ENCODE measurements at places on chromosomes 11 and 22. TPM values are rescaled to one million over a fixed set of nuclear protein-coding genes. Genes with fewer than 3 reads are reported as not detected.

DNA sequence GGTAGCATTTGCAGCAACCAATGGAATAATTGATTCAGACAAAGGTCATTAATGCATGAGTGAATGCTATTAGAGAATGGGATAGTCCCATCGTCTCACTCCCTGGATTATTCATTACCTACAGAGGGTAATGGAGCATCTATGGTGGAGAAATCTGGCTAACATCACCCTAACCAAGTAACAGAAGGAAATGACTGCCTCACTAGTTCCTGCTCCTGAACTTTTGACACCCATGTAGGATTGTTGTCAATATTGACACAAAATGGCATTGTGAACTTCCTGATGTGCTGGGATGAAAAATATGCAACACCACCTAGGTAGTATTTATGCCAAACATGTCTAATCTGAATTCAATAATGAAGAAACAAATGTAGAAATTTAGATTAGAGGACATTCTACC, 44.0 kb upstream of the KIRREL3 start:
- H3K27ac ChIP-seq, result no peak overlapping the region
- H3K4me1 ChIP-seq, result no peaks in the 10 kb centered on the region
- H3K36me3 ChIP-seq, result no peaks in the 10 kb centered on the region
- no peaks in the 10 kb centered on the region for H3K27me3 ChIP-seq
- DNase-seq, result no peak

DNA sequence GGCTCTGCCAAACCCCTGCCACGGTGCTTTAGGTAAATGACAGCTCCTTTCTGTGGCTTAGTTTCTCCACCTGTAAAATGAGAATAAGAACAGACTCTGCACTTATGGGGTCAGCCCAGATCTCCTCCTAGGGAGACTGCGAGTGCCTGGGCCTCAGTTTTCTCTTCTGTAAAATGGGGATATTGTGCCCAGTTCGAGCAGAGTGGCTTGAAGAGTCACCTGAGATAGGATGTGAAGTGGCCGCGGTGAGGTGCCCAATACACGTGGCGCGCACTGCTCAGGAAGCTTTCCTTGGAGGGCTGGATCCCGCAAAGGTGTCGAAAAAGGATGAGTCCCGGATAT, 473 bp upstream of the EMID1 start:
- DNase-seq, result no peak
- H3K4me3 ChIP-seq, result peak overlapping the region; percentile 63
- H3K4me1 ChIP-seq, result peaks cover 18% of the 10 kb centered on the region
- H3K36me3 ChIP-seq, result no peaks in the 10 kb centered on the region
- H3K27ac ChIP-seq, result peak overlapping the region; percentile 73
- no peaks in the 10 kb centered on the region for H3K27me3 ChIP-seq

DNA sequence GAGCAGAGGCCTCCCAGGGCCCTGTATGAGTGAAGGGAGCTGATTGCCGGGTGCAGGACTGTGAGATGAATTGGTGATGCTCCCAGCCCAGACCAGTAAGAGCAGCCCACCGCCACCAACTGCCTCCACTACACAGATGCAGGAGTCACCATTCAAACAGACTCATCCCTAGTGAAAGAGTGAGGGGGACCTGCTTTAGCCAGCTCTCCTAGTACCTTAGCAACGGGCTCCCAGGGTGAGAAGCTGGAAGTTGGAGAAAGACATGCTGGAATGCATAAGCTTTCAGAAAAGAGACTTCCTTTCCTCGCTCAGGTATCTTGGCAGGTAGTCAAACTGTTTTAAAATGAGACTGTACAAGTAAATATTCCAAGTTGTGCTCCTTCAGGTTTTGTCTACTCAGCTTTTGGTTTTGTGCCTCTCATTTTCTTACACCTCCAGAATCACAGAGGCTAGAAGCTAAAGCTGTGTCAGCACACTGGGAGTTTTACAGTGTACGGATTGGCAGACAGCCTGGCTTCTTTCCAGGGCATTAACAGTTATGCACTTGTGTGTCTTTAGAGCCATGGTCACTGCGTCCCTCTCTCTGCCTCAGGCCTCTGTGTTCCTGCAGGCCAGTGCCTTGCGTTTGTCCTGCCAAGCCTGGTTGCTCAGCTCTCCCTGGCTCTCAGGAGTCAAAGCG, 146.2 kb downstream of the ATXN10 start:
- no peak overlapping the region for H3K27ac ChIP-seq
- no peaks in the 10 kb centered on the region for H3K4me1 ChIP-seq
- no peak for DNase-seq
- H3K36me3 ChIP-seq, result no peaks in the 10 kb centered on the region

DNA sequence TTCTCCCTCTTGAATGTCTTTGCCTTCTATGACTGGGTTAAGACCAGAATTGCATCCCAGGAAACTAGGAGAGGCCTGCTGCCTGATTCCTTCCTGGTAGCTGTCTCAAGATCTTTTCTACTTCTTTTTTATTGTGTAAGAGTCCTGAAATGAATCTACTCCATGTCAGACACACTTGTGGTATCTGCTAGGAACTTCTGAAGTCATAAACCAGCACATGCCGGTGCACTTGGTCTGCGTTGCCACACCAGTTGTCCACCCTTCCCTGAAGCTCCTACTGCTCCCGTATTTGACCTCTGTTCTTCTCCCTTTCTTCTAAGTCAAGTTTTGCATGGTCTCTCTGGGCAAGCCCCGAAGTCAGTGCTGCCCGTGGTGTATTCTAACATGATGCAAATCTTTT, 644.2 kb downstream of the ETS1 start:
- DNase-seq, result no peak
- no peak overlapping the region for H3K27ac ChIP-seq
- H3K4me3 ChIP-seq, result no peak overlapping the region
- no peaks in the 10 kb centered on the region for H3K36me3 ChIP-seq
- H3K4me1 ChIP-seq, result no peaks in the 10 kb centered on the region
- no peaks in the 10 kb centered on the region for H3K27me3 ChIP-seq

GRCh38 chr11:2685566-2686359, 14.0 kb downstream of the KCNQ1OT1 start:
- H3K4me1 ChIP-seq, result no peaks in the 10 kb centered on the region
- no peaks in the 10 kb centered on the region for H3K27me3 ChIP-seq
- DNase-seq, result no peak
- H3K4me3 ChIP-seq, result no peak overlapping the region
- no peak overlapping the region for H3K27ac ChIP-seq

IFITM10 gene
- 1.9 TPM for total RNA-seq
